ENCODE measurements at places on chromosomes 16 and 17. TPM values are rescaled to one million over a fixed set of nuclear protein-coding genes. Genes with fewer than 3 reads are reported as not detected.
A peak's percentile ranks its signal among the peaks of the same experiment; 100 is the strongest.

Gene NHLRC4
- 1.2 TPM for total RNA-seq

Gene C1QBP
- 410 TPM for total RNA-seq

Gene SLC5A10
- total RNA-seq = not detected

Gene YWHAE
- 444 TPM for total RNA-seq

Gene NEUROD2
- not detected for total RNA-seq

Gene NAGS
- 0.60 TPM for total RNA-seq

Gene HOXB6
- 0.99 TPM for total RNA-seq

Gene MAP3K3
- total RNA-seq = 27.9 TPM

Gene MT1G
- total RNA-seq = 28.5 TPM

DNA sequence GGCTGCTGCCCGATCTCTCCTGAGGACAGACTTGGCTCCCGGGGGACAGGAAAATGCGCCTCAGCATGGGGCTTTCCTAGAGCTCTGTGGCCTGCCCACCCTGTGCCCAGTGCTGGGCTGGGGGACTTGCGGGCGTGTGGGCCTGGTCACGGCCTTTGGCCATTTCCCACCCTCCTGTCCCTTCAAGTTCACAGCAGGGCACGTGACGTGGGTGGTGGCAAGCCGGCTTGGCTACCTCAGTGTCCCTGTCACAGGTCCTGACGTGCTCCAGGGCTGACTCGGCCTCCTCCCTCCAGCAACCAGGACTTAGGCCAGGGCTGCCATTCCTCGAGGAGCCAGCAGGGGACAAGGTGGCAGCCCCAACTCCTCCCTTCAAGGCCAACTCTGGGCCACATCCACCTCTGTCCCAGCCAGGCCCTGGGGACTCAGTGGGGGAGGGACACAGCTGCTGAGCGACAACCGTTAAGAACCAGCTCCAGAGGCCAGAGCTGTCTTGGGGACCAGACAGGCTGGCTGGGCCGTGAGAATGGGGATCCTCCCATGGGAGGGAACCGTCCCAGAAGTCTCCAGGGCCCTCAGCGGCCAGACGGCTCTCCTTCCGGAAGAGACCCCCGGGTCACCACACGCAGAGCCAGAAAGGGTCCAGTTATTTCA lies 981 bp upstream of the UNC13D start:
- DNase-seq = no peak

DNA sequence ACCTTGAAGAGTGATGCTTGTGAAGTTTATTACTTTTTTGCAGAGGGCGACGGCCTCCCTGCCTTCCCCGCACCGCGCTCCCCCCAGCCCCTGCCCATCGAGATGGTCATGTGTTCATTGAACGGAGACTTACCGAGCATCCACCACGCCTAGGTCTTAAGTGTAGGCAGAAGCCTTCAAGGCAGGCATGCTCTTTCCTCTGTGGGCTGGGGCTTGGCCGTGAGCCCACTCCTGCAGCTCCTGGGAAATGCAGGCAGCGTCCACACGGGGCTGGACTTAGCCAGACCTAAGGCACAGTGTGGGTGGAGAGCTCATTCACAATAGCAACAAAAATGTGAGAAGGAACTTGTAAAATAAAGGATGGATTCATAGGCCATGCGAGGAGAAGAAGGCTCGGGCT lies 19.2 kb downstream of the RNF213 start:
- no peak for DNase-seq

GRCh38 chr16:11668623-11669379 lies 546 bp downstream of the SNN start:
- DNase-seq = no peak

- no peak for DNase-seq
Measured at GRCh38 chr17:75752802-75753513, 12.0 kb downstream of the GALK1 start.

DNA sequence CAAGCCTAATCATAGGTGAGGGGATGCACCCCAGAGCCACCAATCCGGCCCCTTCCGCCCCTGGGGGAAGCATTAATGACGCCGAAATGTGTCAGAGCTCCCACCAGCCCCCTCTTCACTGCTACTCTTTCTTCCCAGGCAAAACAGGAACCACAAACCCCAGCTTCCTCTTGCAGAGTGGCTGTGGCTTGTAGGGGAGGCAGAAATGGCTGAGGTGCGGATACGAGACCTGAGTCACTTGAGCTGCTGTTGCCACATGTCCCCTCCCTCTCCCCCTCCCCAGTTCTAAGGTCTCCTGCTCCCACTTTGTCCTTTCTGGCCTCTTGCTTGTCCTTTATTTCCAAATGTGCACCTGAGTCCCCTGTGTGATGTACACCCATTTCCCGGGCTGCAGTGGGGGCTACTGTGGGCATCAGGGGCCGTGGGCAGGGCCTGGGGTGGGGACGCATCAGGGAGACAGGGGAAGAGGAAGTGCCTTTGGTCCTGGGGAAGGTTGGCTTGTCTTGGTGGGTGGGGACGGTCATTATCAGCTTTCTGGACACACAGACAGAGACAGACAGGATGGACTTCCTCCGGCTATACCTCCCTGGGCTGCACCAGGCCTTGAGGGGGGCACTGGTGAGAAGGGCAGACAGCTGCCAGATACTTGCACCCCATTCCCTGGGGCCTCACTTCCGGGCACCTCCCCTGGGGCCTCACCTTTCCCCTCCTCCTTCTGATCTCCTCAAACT lies at the start of gene APOBR:
Gene APOBR, plus strand, starts transcription at position 523 of the 731 bp plus-strand sequence. Its CDS starts 39 bp downstream, at position 562.
- peak; percentile 84 for DNase-seq

DNA sequence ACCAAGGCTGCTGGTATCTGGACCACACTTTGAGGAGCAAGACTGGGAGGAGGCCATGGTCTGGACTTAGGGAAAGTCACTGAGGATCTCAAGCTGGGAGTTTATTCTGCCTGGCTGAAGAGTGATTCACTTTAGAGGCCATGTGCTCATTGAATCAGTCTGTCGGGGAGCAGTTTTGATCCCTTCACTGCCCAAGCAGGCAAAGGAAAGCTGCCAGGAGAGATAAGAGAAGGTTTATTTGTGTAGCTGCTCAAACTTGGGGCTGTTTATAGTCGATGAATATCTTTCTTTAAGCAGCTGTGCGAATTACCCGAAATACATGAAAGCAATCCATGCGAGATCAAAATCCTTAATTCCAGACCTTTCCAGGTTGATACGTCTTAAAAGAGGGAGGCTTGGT lies 544.4 kb upstream of the EEF2KMT start:
- no peak for DNase-seq

DNA sequence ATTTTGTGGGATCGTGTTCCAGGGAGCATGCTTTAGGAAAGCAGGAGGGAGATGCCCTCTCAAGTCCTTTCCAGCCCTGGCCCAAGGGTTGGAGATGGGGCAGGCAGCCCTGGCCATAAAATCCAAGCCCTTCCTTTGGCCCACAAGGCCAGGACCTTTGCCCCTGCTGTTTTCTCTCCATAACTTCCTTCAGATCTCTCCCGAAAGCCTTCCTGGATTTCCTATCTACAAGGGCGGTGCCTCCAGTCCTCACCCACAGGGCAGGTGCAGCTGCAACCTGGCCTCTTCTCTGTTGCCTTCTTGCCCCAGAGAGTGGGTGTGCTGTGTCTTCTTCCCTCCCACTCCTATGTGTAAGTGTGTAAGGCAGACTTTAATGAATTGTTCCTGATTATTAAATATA lies 8.5 kb upstream of the PDP2 start:
- DNase-seq = no peak

DNA sequence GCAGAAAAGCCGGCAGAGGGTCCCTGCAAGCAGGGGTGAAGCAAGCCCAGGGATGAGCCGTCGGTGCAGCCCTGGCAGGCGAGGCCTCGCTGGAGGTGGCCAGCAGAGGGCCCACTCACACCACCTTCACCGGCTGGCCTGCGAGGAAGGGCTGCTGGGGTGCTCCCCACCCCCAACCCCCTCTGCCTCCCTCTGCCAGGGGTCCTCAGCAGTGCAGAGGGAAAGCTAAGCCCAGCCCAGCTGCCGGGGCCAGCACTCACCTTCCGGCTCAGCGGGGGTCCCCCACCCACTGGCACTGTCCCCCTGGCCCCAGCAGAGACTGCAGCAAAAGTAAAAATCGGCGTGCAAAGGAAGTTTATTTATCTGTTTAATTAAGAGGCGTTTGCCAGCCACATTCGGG lies 113.4 kb downstream of the ENGASE start:
- DNase-seq = no peak

DNA sequence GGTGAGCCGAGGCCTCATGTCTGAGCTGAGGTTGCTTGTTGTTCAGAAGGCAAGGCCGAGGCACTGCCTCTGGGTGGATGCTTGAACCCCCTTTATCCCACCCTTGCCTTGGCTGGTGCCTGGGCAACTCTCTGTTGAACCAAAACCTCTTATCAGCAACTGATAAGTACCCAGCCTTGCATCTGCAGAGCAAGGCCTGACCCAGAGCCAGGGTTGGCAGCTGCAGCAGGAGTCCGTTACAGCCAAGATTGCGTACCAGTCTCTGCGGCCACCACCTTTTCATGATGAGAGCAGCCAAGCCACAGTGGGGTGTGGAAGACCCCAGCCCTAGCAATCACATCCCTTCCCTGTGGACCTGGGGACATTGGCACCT lies 118.3 kb downstream of the RAB11FIP4 start:
- DNase-seq = no peak

DNA sequence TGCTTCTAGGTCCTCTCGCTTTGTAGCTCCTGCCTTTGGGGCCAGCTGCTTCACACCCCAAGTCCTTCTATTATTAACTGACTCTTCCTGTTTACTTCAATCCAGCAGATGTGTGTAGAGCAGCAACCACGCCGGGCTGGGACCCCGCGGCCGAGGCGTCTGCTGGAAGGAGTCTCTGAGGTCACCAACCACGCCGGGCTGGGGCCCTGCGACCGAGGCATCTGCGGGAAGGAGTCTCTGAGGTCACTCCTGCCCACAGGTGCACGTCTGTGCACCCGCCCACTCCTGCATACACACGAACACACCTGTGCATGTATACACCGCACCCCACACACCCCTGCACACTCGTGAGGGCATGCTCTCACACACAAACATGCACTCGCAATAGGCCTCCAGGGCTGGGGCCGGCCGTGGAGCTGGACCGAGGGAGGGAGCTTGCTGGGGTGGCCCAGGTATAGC lies 7.8 kb upstream of the TEX19 start:
- DNase-seq = no peak

- DNase-seq = no peak
Measured at GRCh38 chr17:14451729-14452191, 150.9 kb downstream of the HS3ST3B1 start.

- no peak for DNase-seq
Measured at GRCh38 chr17:29645515-29646051, 22.9 kb upstream of the CORO6 start.

- DNase-seq = no peak
Measured at GRCh38 chr16:13307255-13307654, 405.9 kb downstream of the SHISA9 start.

- no peak for DNase-seq
Measured at GRCh38 chr17:33277436-33278100, 15.5 kb downstream of the ASIC2 start.

DNA sequence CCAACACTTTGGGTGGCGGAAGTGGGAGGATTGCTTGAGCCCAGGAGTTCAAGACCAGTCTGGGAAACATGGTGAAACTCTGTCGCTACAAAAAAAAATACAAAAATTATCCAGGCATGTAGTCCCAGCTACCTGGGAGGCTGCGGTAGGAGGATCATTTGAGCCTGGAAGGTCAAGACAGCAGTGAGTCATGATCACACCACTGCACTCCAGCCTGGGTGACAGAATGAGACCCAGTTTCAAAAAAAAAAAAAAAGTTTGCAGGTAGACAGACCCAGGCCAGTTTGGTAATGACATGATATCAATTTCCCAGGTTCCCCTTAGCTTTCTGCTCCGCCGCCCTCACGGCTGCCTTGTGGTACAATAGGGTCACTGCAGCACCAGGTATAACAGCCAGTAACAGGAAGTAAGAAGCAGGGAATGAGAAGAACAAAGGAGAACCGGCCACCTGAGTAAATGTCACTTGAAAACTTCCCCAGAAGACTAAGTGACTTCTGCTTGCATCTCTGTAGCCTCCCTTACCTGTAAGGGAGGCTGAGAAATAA lies 201.2 kb upstream of the HSBP1 start:
- no peak for DNase-seq

DNA sequence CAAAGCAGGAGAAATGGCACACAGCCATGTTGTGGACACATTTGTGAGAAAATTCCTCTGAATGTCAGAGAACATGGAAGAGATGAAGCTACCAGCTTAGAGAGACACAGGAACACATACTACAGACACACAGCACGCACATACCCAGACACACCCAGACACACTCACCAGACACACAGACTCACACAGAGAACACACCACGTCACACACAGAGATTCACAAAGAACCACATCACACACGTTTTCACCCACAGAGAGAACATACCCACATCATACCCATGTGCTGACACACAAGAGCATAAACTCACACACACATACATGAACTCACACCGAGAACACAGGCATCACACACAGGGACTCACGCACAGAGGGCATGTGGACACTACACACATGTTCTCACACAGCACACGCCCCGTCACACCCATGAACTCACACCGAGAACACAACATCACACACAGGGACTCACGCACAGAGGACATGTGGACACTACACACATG lies 124.9 kb downstream of the METRNL start:
- DNase-seq = peak; percentile 0

GRCh38 chr16:19179546-19180490 lies 11.8 kb downstream of the SYT17 start:
- DNase-seq = peak; percentile 24

- no peak for DNase-seq
Measured at GRCh38 chr17:66040402-66040801, 151.5 kb downstream of the CEP112 start.

DNA sequence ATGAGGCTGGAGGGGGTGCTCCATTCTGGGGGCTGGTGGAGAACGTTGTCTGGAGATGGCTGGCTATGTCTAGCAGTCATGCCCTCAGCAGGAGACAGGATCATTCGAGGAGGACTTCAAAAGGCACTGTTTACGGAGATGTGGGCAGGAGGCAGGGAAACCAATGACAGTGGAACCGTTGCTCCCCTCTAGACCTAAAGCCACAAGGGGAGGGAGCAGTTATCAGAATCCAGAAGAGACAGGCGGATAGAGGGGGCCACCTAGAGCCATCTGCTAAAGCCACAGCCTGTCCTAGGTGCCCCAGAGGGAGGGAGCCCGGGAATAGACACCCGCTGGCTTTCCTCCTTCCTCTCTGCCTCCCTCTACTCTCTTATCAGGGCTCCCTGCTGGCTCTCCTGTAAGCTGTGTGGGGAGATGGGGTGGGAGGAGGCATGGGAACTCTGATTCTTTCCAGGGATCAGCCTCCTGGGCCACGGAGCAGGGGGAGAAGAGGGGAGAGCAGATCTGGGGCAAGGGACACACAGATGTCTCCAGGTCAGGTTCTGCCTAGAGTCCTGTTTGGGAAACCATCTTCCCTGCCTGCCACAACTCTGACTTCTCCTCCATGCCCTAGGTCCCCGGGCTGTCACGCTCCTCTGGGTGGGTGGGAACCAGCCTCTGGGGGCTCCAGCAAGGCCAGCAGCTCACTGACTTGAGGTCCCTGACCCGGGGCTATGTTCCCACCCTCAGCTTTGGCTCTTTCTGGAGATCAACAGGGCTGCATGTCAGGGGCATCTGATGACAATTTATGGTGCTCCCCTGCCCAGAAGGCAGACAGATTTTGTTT lies 42.3 kb downstream of the IRX3 start:
- DNase-seq = no peak

DNA sequence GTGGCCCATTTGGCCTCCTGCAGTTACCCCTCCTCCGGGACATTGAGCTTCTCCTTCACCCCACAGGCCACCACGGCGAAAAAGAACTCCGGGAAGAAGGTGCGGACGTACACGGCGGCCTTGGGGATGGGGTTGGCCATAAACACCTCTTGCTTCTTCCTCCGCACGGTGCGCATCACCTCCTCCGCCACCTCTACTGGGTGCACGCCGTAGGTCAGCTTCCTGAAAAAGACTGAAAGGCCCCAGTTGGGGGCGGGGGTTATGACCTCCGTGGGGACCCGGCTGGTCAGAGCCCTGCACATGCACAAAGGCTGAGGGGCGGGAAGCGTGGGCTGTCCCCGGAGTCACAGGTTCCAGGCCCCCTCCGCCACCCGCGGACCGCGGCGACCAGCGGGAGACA lies 19.9 kb downstream of the DHRS7C start:
- no peak for DNase-seq
